ENCODE measurements at places on chromosomes 4 and X.

DNA sequence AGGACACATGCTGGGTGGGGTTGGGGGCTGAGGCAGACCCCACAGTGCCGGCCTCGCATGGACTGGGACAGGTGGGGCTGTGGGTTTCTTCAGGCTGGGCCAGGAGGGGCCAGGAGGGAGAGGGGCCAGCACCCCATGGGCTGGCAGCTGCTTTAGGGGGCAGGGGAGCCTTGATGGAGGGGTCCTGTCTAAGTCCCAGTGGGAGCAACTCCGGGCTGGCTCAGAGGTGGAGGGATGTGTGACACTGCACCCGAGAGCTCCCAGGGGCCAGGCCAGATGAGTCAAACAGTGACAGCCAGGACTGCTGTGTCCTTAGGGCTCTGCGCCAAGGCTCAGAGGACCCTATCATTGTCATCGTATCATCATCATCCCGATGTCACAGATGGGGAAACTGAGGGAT, 4.4 kb upstream of the ABLIM2 start:
- no peak for DNase-seq

- no peak for DNase-seq
These were observed 64.1 kb upstream of the NPNT start for GRCh38 chr4:105831189-105831588.

DNA sequence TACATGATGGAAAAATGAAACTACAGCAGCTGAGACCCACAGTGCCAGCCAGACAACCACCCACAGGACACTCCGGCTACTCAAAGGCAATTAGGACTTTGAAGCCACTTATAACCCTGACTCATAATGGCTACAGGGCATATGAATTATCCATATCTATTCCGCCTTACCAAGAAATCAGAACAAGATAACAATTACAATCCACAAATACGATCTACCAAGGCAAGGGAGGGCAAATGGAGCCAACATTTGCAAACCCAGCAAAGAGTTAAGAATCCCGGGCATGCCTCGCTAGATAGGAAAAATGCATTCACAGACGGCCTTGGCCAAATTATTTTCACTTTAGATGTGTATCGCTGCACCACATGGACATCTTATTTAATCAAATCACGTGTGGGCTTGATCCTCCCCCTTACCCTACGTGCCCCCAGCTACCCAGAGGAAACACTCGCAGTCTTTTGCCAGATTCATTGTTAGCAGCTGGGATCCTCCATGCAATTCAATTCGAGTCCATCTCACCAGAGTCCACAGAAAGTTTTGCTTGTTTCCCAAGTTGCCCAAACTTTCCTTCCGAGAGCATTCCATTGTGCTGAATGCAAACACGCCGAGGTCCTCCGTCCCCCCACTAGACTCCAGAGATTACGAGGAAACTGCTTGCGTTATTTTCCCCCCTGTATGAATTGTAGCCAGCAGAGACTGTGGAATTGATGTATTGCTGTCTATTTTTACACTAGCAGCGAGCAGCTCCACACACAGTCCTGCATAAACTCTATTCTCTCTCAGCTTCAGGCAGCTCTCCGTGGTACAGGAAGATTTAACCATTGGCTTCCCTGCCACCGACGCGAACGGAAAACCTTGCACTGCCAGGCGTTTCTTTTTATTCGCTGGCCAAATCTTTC, 1.2 kb downstream of the PPARGC1A start:
- no peak for DNase-seq

- DNase-seq, result no peak
These were observed 49.2 kb upstream of the PRSS48 start for GRCh38 chr4:151227731-151228130.

DNA sequence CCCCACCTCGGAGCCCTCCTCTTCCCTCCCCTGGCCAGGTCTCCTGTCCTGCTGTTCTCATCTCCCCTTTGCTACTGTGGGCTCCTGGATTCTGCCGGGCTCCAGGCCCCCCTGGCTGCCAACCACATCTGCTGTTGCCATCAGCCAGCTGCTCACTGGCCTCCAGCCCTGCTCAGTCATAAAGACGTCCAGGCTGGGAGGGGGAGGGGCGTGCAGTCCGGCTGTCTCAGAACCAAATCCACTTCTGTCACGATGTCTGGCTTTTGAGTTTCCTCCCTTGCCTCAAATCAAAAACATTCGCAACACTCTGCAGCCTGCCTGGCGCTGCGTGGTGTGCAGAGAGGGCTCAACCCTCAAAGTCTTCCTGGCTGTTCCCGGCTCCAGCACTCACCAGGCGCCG, 7.1 kb downstream of the RASL11B start:
- no peak for DNase-seq

All from stimulated activated CD4-positive, alpha-beta T cell treated with anti-CD3 and anti-CD28 coated beads, Interleukin-15, amount 100 ng/mL, for 48 hours (primary cell).